ENCODE measurements at places on chromosomes 12 and 14.

GRCh38 chr12:3630621-3631271, 122.2 kb downstream of the CRACR2A start:
- DNase-seq, result no peak

- no peak for DNase-seq
These were observed 18.8 kb upstream of the SLCO1A2 start for GRCh38 chr12:21353487-21353886.

- peak; percentile 15 for DNase-seq
These were observed 2.3 kb downstream of the CLEC2B start for GRCh38 chr12:9866860-9867269.

DNA sequence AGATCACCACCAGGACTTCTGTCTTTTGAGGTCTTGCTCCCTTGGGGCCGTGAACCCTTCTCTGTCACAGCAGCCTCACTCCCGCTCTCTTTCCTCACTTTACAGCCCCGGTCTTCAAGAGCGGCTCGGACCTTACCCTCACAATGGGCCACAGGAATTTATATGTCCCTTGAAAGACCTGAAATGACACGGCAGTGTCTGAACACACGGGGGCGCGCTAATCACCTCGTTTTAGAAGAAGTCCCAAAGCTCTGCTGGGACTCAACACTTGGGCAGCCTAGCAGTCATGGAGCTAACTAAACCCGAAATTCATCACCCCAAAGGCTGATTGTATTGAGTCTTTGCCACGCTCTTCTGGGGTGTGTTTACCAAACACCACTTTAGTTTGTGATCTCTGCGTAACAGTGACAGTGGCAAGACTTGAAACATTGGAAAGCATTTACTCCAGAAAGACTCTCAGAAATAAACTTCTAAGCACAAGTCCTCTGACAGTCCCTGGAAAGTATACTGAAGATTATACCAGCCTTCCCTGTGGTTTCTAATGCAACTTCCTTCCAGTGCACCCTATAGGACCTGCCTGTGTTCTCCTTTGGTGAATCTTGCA, 29.0 kb downstream of the SERPINA11 start:
- DNase-seq, result peak; percentile 53

DNA sequence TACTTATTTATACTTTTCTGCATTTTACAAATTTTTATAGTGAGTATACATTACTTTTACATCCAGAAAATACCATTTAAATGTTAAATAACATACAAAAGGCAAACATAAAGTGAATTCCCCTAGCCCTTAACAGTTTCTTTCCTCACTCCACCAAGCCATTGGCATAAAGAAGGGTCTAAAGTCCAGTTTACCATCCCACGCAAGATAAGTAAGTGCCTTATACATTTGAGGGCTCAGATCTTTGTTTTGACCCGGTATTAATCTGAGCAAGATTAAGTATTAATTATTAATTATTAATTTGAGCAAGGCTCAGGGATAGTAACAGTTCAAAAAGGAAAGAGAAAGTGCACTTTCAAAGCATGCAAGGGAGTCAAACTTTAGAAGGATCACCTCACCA, 182.9 kb downstream of the DICER1 start:
- DNase-seq, result no peak

DNA sequence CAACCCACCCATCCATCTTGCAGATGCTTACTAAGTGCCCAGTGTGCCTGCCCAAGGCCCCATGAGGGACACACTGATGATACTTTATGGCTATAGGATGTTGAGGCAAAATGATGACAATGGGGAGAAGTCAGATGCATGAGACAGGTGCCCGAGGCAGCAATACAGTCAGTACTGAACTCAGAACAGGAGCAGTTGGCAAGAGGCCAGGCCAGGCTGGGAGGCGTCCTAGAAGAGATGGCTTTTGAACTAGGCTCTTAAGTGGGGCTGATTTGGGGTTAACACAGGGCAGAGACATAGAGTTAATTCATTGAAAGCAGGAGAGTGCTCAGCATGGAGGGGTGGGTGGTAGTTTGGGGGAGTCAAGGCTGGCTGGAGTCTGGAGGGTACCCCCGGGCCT, 15.6 kb downstream of the PLBD2 start:
- DNase-seq, result no peak

GRCh38 chr12:103930787-103931735, 851 bp downstream of the HSP90B1 start:
- no peak for DNase-seq

DNA sequence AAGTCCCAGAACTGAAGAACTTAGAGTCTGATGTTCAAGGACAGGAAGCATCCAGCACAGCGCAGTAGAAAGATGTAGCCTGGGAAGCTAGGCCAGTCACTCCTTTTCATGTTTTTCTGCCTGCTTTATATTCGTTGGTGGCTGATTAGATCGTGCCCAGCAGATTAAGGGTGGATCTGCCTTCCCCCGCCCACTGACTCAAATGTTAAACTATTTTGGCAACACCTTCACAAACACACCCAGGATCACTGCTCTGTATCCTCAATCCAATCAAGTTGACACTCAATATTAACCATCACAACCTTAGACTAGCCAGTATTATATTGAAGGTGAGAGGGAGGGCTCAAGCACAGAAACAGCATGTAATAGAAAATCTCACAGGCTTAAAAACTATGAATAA, 222.9 kb downstream of the C12orf50 start:
- DNase-seq, result no peak

- DNase-seq, result no peak
These were observed 278.1 kb downstream of the NUAK1 start for GRCh38 chr12:105860561-105861207.

GRCh38 chr12:54364413-54364812, at the start of gene GPR84:
Gene GPR84 (minus strand): TSS chr12:54364486. CDS start chr12:54363851, 635 bp downstream.
- peak; percentile 81 for DNase-seq

GRCh38 chr12:23528316-23528715, 421.2 kb downstream of the SOX5 start:
- no peak for DNase-seq

GRCh38 chr14:104694991-104695659, 5.7 kb downstream of the INF2 start:
- DNase-seq, result peak; percentile 47

- no peak for DNase-seq
These were observed 119.1 kb downstream of the PTPN11 start for GRCh38 chr12:112537710-112538396.

DNA sequence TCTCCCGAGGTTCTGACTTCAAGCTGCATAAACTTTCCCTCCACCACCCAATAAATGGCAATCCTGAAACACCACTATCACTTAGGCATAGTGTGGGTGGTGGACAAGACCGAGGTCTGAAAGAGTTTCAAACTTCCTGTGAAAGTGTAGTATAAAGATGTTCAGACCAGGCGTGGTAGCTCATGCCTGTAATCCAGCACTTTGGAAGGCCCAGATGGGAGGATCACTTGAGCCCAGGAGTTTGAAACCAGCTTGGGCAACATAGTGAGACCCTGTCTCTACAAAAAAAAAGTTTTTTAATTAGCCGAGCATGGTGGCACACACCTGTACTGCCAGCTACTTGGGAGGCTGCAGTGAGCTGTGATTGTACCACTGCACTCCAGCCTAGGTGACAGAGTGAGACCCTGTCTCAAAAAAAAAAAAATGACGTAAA, 61.9 kb downstream of the CCDC92 start:
- DNase-seq, result no peak

- DNase-seq, result no peak
These were observed 41.5 kb downstream of the PACS2 start for GRCh38 chr14:105355850-105356604.

GRCh38 chr12:57341275-57341990, 89.4 kb downstream of the R3HDM2 start:
- no peak for DNase-seq

DNA sequence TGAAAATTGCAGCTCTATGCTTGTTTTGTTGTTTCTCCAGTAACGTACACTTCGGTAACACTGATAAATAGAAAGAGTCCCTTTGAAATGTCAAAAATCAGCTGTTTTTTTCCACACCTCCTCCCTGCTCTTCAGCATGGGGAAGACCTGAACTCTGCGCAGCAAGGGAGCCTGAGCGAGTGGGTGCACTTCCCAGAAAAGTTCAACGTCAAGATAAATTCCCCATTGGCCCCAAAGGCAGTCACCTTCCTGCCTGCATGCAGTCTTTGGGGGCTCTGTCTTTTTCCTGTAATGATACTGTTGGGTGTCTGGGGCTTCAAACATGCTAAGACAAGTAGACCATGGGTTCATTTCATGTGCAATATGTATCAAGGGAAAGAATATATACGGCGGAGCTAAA, 8.8 kb upstream of the FOXG1 start:
- DNase-seq, result no peak

DNA sequence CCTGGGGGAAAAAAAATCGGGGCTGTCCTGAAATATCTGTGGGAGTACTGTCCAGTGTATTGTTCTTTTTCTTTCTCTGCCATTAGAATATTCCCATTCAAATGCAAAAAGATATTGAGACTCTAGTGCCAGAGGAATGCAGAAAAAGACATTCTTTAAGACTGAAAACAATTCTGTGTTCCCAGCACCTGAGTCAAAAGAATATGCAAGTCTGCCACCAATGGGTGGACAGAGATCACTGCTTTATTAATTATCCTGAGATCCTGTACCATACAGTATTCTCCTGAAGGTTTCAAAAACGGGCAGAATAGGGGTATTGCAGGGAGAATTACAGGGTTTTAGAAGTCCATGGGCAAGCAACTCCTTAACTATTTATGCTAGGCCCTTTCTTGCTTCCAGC, 361.8 kb downstream of the C12orf50 start:
- no peak for DNase-seq

DNA sequence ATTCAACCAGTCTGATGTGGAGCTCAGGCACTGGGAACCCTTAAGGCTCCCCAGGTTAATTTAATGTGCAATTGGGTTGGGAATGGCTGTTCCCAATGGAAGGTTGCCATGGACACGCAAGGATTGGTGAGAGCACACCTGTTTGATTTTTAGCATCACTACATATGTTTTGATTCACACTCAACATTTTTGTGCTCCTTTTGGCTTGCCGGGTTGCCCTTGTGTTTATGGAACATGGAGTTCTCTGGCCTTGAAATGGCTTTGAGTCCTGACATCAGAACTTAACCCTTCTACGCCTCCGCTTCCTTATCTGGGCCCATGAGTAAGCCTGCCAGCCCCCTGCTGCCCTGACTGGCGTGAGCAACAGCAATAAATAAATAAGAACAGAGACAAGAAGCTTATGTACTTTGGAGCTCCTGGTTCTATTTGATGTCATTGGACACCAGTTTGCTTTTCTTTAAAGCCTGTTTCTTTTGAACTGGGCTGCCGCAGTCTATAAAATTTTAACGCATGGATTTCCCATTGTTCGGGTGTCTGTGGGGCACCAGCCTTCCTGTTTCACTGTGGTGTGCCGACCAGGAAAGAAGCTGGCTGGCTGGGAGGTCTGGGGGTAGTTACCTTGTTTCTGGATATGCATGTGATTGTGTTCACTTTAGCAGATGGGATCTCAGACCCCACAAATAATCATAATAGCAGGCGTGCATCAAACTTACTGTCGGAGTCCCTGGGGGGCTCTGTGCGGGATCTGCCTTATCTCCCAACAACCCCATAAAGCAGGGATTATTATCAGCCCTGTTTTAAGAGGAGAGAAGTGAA, 27.8 kb downstream of the TBX3 start:
- DNase-seq, result no peak

- DNase-seq, result no peak
These were observed 12.7 kb upstream of the RAN start for GRCh38 chr12:130859161-130859560.

DNA sequence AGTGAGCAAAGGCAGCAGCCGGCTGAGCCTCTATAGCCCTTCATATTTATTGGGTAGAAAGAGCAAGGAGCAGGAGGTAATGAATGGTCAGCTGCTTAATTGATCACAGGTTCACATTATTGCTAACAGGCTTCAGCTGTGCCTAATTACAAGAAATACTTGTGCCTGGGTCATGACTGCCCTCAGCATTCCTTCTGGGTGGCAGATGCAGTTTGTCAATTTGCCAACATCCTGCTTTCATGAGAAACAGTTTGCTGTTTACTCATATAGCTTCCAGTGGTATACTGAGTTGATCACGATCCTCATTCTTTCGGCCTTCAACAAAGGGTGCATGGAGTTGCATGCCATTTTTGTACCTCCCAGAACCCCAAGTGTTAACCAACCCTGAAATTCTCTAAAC, 81.0 kb upstream of the PLEKHG7 start:
- DNase-seq, result no peak

DNA sequence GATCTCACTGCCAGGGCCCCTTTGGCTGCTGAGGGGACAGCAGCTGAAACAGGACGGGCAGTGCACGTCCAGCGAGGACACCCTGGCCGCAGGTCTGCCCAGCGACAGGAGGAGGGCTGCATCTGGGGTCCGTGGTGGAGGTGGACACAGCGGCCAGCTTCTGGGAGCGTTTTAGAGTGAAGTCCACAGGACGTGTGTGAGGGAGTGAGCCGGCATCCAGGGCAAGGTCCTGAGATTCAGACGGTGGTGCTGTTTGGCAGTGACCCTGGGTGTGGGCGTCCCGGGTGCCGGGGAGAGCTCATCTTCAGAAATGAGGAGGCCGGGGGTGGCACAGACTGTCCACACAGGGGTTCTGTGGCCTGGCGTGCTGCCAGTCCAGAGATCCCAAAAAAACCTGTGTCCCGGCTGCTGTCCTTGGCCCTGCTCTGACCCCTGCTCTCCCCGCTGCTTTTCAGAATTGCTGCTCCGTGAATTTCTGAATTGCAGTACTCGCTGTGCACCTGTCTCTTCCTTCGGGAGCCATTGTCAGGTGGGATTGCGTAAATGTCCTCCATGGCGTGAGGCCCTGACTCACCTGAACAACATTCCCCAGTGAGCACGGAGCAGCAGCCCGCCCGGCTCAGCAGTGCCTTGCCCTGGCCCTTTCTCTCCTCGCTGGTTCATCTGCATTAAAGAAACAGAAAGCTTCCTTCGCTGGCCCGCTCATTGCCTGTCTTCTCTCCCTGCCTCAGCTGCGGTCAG, 183.5 kb upstream of the C14orf180 start:
- DNase-seq, result no peak

Data from activated CD4-positive, alpha-beta T cell treated with anti-CD3 and anti-CD28 coated beads, Interleukin-2, Interleukin-4, amounts not matched to agents 100 ng/mL and 50 ng/mL, durations not matched to agents 16 hours and 8 hours (primary cell).